A549 treated with ZK216348 at 1 μM for 4 hours (cell line): ENCODE measurements at places on chromosomes 5 and 9. TPM values are rescaled to one million over a fixed set of nuclear protein-coding genes. Genes with fewer than 3 reads are reported as not detected.

SLC4A9 gene
- 0.33 TPM in 1 of 5 replicates, not detected in the others for total RNA-seq

VCAN gene
- total RNA-seq, result 10.4 to 15.3 TPM (median 11.7 TPM) in 5 replicates

PCDHB16 gene
- 0.05 to 0.11 TPM (median 0.05 TPM) in 3 of 5 replicates, not detected in the others for total RNA-seq

NACC2 gene
- 19.5 to 39.4 TPM (median 34.6 TPM) in 5 replicates for total RNA-seq

ARID3C gene
- total RNA-seq, result 0.13 to 0.23 TPM (median 0.19 TPM) in 3 of 5 replicates, not detected in the others

MLANA gene
- total RNA-seq, result not detected in 5 replicates
